ENCODE measurements at places on chromosomes 5 and 9. TPM values are rescaled to one million over a fixed set of nuclear protein-coding genes. Genes with fewer than 3 reads are reported as not detected.

DNA sequence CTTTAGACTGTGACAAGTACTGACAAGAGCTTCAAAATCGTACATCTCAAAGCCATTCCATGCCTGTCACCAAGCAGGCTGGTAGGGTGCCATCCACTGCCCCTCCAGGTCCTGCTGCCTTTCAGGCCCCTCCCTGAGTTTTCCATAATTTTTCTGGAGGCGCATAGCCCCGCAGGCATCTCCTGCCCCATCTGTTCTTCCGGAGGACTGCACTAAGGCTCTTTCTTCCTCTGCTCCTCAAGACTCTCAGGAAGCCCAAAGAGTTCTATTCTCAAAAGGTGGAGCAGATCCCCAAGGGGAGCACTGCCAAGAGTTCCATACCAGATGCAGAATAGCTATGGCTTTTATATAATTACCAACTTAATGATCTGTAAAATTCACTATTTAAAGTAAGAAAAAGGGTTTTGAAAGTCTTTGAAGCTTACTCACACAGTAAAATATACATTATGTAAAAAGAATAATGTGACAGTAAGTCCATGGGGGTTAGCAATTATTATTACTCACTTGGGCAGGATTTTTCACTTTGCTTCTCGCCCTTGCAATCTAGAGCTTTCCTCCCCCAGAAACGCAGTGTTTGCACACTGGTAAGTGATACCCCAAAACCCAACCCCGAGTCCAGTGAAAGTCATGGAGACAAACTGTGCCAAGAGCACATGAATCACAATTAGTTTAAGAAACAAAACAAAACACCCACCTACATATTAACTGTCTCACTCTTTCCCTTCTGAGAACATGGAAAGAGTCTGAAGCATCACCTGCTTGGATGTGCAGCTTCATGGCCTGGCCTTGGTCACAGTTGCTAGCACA, 114.1 kb upstream of the DAPK1 start:
- H3K27ac ChIP-seq: no peak overlapping the region
- no peaks in the 10 kb centered on the region for H3K27me3 ChIP-seq
- no peak overlapping the region for H3K4me3 ChIP-seq
- H3K36me3 ChIP-seq: no peaks in the 10 kb centered on the region

- no peak for DNase-seq
- no peak overlapping the region for H3K27ac ChIP-seq
- no peaks in the 10 kb centered on the region for H3K27me3 ChIP-seq
- no peak overlapping the region for H3K4me3 ChIP-seq
- H3K4me1 ChIP-seq: no peaks in the 10 kb centered on the region
Observed at GRCh38 chr5:82011761-82012160, 39.9 kb downstream of the ATG10 start.

GRCh38 chr5:50663636-50664035, 2.8 kb upstream of the PARP8 start:
- no peak for DNase-seq
- H3K27me3 ChIP-seq: no peaks in the 10 kb centered on the region
- no peak overlapping the region for H3K4me3 ChIP-seq

DNA sequence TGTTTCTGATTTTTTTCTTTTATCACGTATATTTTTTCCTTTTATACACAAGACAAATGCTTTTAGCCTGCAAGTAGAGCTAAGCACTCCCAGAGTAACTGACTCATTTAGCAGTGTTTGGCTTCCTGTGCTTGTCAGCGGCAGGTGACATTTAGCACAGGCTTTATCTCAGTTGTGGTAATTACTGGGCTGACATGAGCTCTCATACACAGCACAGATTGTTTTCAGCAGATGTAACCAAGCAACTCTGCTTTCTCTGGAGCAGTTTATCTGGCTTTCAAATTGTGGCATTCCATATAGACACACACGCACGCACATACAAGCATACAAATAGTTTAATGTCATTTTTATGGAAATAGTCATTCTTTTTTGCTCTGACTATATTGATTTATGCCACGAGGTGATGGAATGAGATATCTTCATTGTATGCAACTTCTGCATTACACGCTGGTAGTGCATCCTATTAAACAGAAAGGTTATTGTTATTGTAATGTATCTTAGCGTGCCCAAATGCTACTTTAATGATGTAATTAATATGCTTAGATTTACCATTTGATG, 379.0 kb upstream of the GRAMD2B start:
- H3K4me3 ChIP-seq: no peak overlapping the region
- H3K36me3 ChIP-seq: no peaks in the 10 kb centered on the region
- no peak for DNase-seq
- no peaks in the 10 kb centered on the region for H3K4me1 ChIP-seq

PCDHGC5 gene
- 5.7 TPM for total RNA-seq

DNA sequence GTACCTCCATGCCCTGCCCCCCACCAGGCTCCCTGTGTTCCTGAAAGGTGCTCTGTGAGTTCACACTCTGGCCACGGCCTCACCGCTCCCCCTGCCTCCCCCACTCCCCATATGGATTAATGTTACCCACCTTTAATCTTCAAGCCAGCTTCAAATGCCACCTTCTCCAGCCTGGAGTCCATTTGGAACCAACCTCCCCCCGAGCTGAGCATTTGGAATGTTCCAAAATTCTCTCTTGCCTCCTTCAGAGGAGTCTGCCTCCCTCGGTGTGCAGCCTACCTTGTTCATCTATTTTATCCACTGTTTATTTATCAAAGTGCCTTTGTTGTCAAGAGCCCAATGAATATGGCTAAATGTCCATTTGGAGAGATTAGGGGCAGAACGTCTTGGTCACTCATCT, 4.3 kb downstream of the GOLGA2 start:
- no peak overlapping the region for H3K27ac ChIP-seq
- DNase-seq: no peak
- peaks cover 12% of the 10 kb centered on the region for H3K4me1 ChIP-seq
- peaks cover 43% of the 10 kb centered on the region for H3K36me3 ChIP-seq

DNA sequence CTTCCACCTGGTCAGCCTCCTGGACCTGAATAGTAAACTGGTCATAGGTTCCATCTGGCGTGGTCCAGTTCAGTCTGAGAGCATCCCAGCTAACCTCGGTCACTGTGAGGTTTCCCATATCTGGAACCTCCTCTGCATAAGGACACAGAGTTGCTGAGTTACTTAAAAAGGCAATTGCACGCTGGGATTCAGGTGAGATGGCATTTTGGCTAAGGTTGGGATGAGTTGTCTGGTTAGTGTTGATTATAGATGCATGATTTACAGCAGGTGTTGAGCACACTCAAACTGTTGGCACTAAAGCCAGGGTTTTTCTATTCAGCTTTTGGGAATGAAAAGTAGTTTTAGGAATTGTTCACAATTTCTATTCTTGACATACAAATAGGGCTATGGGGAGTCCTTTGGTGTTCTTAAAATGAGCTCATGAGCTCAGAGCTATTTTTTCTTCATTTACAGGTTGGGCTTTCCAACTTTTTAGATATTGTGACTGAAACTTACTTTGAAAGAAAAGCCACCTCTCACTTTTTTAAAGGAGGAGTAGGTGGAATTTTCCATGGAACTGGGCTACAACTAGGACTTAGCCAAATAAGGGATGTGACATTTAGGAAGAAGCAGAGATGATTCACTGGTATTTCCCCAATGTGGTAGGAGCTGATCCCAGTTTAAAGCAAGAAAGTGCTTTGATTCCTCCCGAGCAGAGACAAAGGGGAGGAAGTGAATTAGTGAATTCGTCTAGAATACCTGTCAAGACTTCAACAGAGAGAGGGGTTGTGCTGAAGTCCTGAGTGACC, 54.7 kb downstream of the TNC start:
- H3K4me3 ChIP-seq: no peak overlapping the region
- peaks cover 23% of the 10 kb centered on the region for H3K4me1 ChIP-seq
- no peaks in the 10 kb centered on the region for H3K27me3 ChIP-seq
- H3K36me3 ChIP-seq: no peaks in the 10 kb centered on the region
- H3K27ac ChIP-seq: peak overlapping the region; percentile 68
- no peak for DNase-seq

ZNF483 gene
- total RNA-seq: 17.8 TPM

DNA sequence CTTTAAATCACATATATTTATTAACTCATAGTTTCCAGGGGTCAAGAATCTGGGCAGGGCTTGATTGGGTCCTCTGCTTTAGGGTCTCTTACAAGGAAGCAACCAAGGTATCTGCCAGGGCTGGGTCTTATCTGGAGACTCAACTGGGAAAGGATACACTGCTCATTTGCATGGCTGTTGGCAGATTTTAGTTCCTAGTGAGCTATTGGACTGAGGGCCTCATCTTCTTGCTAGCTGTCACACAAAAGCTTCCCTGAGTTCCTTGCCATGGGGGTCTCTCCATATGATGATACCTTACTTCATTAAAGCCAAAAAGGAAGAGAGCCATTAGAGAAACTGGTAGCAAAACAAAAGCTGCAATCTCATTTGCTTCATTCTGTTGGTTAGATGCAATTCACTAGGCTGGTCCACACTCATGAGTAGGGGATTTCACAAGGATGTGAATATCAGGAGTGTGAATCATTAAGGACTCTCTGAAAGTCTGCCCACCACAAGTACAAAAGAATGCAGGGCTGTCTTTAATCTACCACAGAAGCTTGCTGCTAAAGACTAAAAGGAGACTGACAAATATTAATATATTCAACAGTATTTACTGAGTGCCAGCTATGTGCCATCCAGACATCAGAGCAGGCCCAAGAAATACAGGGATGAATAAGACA, 42.0 kb upstream of the TIMD4 start:
- no peaks in the 10 kb centered on the region for H3K4me1 ChIP-seq
- no peaks in the 10 kb centered on the region for H3K27me3 ChIP-seq
- no peaks in the 10 kb centered on the region for H3K36me3 ChIP-seq
- no peak overlapping the region for H3K4me3 ChIP-seq

IFNA21 gene
- not detected for total RNA-seq

CTXN3 gene
- total RNA-seq: not detected

- H3K4me1 ChIP-seq: peaks cover 22% of the 10 kb centered on the region
- no peaks in the 10 kb centered on the region for H3K36me3 ChIP-seq
- no peak overlapping the region for H3K27ac ChIP-seq
- no peak for DNase-seq
Observed at GRCh38 chr5:122499585-122499984, 187.5 kb downstream of the SNCAIP start.

KIF20A gene
- total RNA-seq: 1.1 TPM

DNA sequence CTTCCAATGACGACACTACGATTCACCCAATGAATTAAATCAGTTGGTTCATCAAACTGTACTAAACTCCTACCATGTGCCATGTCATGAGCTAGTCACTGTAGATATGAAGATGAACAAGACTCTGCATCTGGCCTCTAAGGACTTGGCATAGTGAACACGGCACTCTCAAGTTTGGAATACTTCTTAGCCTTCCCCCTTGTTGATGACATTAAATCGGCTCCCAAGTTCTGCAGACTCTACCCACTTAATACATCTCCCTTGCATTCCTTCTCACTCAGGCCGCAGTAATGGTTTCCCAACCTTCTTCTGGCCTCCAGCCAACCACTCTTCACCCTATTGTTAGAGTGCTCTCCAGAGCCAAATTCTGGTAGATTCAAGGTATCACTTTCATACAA, 184.7 kb downstream of the MAPKAP1 start:
- H3K27me3 ChIP-seq: no peaks in the 10 kb centered on the region
- DNase-seq: no peak
- H3K27ac ChIP-seq: no peak overlapping the region
- H3K4me3 ChIP-seq: no peak overlapping the region
- H3K4me1 ChIP-seq: no peaks in the 10 kb centered on the region
- H3K36me3 ChIP-seq: no peaks in the 10 kb centered on the region

GRCh38 chr9:36138496-36138895, 2.0 kb downstream of the GLIPR2 start:
- no peak overlapping the region for H3K27ac ChIP-seq
- H3K27me3 ChIP-seq: no peaks in the 10 kb centered on the region
- H3K36me3 ChIP-seq: no peaks in the 10 kb centered on the region
- no peak for DNase-seq
- H3K4me1 ChIP-seq: peaks cover 25% of the 10 kb centered on the region

- no peaks in the 10 kb centered on the region for H3K36me3 ChIP-seq
- DNase-seq: no peak
- H3K4me3 ChIP-seq: no peak overlapping the region
Observed at GRCh38 chr9:77926371-77926878, 105.2 kb downstream of the GNAQ start.

GRCh38 chr9:119370816-119371215, 1.6 kb upstream of the BRINP1 start:
- H3K27me3 ChIP-seq: peaks cover 5% of the 10 kb centered on the region
- peaks cover 12% of the 10 kb centered on the region for H3K4me1 ChIP-seq
- H3K36me3 ChIP-seq: no peaks in the 10 kb centered on the region
- H3K4me3 ChIP-seq: no peak overlapping the region

Data from thoracic aorta (tissue), 2 donors.